A549 (cell line): ENCODE measurements at places on chromosomes 6 and 20.

GRCh38 chr6:42898891-42899361, 16.9 kb upstream of the PTCRA start:
- no peak for DNase-seq

DNA sequence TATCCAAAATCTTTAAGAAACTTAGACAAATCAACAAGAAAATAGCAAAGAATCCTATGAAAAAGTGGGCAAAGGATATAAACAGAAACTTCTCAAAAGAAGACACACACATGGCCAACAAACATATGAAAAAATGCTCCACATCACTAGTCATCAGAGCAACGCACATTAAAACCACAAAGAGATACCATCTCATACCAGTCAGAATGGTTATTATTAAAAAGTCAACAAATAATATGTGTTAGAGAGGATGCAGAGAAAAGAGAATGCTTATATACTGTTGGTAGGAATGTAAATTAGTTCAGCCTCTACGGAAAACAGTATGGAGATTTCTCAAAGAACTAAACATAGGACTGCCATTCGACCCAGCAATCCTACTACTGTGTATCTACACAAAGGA, 212.0 kb upstream of the DTNBP1 start:
- DNase-seq, result no peak

- DNase-seq, result no peak
Observed at GRCh38 chr20:58719971-58720371, 27.4 kb downstream of the NPEPL1 start.

GRCh38 chr6:111555036-111555435, 50.6 kb downstream of the TRAF3IP2 start:
- no peak for DNase-seq

GRCh38 chr6:74764486-74764885, 441.4 kb downstream of the COL12A1 start:
- DNase-seq, result no peak
